ENCODE measurements at places on chromosomes 2 and 18. TPM values are rescaled to one million over a fixed set of nuclear protein-coding genes. Genes with fewer than 3 reads are reported as not detected.

The ELOA2 gene
- not detected for total RNA-seq

The ZNF519 gene
- 8.5 TPM for total RNA-seq

The CD28 gene
- under 0.01 TPM for total RNA-seq

The DOK6 gene
- 0.76 TPM for total RNA-seq

The TLX2 gene
- total RNA-seq = 0.11 TPM

The MRO gene
- 0.43 TPM for total RNA-seq

The RFTN2 gene
- total RNA-seq = 23.5 TPM

The RANBP2 gene
- total RNA-seq = 105 TPM

The TRABD2A gene
- 0.26 TPM for total RNA-seq

The CCNYL1 gene
- 33.5 TPM for total RNA-seq

The PROKR1 gene
- total RNA-seq = 0.11 TPM

The GDF7 gene
- total RNA-seq = 0.91 TPM

All from articular chondrocyte of knee joint (primary cell).